ENCODE measurements at places on chromosomes 7 and 10.

GRCh38 chr10:51397695-51398094, 301.7 kb downstream of the CSTF2T start:
- peak; percentile 82 for DNase-seq

DNA sequence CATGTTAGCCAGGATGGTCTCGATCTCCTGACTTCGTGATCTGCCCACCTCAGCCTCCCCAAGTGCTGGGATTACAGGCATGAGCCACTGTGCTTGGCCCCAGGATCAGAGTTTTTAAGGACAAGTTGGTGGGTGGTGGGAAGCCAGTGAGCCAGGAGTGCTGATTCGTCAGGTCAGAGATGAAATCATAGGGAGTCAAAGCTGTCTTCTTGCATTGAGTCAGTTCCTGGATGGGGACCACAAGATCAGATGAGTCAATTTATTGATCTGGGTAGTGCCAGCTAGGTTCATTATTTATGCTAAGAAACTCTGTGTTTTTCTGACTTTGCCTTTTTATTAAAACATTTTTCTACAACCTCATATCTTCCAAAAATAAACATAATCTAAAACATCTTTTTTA, 423.8 kb downstream of the ARL4A start:
- no peak for DNase-seq

DNA sequence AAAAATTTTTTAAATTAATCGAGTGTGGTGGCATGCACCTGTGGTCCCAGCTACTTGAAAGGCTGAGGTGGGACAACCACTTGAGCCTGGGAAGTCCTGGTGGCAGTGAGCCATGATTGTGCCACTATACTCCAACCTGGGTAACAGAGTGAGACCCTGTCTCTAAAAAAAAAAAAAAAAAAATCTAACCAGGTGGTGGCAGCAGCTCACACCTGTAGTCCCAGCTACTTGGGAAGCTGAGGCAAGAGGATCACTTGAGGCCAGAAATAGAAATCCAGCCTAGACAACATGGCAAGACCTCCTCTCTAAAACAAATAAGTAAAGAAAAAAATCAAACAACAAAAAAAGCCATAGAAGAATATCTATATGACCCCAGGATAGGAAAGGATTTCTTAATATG, 3.6 kb upstream of the MYOF start:
- no peak for DNase-seq

DNA sequence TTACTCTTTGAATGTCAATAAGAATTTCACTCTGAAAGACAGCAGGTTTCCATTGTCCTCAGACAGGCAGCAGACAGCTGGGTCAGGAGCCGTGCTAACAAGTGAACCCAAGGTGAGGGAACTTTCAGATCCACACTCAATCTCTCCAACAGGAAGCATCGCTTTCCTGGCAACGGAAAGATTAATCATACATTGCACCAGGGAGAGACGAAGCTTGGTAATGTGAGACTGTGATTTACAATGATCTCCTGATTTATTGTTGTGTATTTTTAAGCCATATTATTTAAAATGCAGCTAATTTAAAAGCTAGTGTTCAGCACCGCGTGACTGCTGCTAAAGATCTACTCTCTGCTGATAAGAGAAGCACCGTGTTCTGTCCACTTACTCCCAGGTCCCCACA, 17.5 kb upstream of the NOM1 start:
- peak; percentile 65 for DNase-seq

DNA sequence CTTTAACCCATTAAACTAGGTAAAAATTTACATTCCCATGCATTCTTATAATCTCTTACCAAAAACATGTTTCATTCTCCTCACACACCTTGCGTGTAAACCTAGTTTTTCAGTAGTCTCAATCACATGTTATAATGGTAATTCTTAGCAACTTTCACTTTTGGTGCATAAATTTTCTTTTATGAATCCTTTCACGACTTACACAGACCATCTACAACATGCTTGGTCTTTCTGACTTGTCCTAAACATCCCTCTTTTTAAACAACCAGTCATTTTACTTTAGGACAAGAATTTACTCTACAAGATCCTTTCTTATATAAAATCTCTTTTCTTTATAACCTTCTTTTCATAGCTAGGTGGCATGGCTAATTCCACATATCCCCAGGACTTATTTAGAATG, 25.8 kb downstream of the FBXL13 start:
- DNase-seq: no peak

DNA sequence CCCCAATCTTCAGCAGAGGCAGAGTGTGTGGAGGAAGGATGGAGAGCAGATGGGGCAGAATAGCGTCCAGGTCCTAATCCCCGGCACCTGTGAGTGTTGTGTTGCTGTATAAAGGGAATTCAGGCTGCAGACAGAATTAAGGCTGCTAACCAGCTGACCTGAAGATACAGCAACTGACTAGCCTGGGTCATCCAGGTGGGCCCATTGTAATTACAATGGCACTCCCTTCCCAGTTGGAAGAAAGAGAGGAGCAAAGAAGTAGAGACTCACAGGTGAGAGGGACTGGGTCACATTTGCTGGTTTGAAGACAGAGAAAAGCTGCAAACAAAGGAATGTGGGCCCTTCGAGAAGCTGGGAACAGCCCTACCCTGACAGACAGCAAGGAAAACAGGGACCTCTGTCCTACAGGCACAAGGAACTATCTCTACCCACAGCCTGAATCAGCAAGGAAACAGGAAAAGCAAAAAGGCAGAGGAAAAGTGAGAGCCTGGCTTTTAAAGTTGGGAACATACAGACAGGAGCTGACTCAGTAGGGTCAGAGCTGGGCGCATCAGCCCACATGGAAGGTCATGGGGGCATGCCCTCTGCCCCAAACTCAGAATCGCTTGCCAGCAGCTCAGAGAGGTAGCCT, 11.6 kb upstream of the TMEM72 start:
- no peak for DNase-seq

GRCh38 chr7:7428806-7429205, 106.9 kb downstream of the COL28A1 start:
- DNase-seq: peak; percentile 16

GRCh38 chr10:19577807-19578206, 238.4 kb upstream of the PLXDC2 start:
- no peak for DNase-seq

DNA sequence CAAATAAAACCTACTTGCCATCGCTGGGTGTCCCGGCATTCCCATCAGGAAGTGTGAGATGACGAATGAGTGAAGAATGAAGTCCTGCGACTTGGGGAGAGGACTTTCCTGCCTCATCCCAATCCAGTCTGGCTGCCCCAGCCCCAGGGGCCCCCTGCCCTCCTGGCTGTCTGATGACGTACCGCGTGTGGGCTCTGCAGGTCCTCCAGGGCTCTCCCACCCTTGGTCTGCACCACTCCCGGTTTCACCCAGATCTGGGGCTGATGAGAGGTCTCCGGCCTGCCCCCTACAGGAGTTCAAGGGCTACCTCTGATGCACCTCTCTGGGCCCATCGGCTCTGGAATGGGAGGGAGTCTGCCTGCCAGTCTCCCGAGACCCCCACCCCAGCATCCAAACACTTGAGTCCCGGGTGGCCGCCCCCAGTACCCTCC, 9.8 kb downstream of the ATP6V1F start:
- DNase-seq: no peak

GRCh38 chr7:134388336-134389019, 70.4 kb downstream of the AKR1B1 start:
- no peak for DNase-seq

- DNase-seq: peak; percentile 77
Measured at GRCh38 chr10:61733358-61733940, 70.7 kb downstream of the CABCOCO1 start.

DNA sequence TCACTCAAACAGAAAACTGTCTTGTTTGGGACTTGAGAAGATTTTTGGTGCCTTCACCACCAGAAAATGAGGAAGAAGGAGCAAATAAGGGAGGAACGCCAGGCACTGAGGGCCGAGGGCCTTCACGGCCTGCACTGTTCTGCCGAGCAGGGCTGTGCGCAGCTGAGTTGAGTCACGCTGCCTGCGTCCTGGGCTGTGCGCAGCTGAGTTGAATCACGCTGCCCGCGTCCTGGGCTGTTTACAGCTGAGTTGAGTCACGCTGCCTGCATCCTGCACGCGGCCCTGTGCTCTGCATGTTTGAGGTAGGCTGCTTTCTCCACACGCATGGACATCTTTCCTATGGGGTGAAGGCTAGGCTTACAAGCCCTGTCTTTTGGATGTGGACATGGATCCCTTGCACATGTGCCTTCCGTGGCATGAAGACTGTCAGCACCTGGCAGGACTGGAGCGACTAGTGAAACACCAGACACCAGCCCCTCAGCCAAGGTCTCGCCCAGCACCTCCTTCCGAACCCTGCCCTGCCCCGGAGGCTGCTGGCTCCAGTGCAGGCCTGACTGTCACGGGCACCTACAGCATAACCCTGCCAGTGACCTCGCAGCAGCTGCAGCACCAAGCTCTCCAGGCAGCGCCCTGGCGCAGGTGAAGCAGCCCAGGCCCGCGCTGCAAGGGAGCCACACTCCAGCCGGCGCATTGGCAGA, 96.7 kb downstream of the HTR5A start:
- peak; percentile 92 for DNase-seq

GRCh38 chr7:113775401-113775800, 143.4 kb downstream of the PPP1R3A start:
- DNase-seq: no peak

DNA sequence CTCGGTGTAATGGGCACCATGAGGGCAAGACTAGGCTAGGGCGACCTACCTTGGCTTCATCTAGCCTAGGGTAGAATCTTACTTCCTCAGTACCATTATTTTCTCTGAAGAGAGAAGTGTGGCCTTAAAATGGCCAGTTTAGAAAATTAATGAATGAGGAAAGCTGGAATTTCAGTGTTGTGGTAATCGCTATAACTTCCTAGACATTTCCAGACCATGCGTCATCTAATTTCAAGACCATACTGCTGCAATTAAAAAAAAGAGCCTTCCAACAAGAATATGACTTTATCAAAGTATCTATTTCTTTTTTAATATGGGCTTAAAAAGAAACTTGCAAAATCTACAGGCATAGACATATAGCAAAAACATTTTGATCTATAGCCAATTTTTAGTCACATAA, 68.5 kb downstream of the CPVL start:
- no peak for DNase-seq

DNA sequence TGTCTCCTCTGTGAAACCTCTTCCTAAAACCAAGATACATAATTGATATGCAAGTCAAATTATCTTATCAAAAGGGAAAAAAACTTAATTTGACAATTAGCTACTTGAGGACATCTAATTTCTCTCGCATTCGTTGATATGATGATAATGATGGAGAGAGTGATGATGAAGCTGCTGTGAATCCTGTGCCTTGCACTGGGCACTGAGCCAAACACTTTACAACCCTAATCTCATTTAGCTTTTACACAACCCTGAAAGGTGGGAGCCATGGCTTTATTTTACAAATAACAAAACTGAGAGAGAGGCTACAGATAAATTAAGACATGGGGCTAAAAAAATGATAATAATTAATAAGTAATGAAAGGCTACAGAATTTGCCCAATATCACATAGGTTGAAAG, 176.0 kb downstream of the NOC3L start:
- no peak for DNase-seq

GRCh38 chr10:91380873-91381256, 29.3 kb upstream of the HECTD2 start:
- no peak for DNase-seq

DNA sequence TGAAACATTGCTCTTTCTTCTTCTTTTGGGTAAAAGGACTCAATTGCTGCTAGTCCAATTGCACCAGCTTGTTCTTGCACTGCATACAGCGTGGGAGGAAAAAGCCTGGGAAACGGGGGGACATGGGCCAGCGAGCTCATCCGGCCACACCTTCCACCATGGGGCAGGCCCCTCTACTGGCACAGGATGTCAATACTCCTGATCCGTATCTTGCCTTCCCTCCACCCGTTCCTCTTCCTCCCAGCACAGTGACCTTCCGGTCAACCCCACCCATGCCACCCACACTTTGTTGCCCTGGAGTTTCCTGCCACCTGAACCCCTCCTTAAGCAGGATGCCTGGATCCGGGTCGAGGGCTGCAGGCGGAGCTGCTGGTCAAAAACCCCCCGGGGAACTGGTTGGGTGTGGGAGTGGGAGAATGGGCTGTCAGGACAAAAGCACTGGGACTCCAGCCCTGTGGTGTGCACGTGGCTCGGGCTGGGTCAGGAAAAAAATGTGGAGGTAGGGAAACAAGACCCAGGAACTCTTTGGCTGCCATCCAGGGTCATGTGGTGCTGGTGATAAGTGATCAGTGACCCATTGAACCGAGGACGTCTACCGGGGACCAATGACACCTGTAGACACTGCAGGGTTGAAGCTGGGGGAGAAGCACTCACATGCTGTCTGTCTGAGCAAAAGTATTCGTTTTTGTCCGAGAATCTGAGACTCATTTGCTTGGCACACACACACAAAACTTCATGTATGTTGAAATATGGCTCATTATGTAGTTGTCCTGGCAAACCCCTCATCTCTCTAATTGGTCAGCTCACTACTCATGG, 8.1 kb downstream of the IL2RA start:
- no peak for DNase-seq

DNA sequence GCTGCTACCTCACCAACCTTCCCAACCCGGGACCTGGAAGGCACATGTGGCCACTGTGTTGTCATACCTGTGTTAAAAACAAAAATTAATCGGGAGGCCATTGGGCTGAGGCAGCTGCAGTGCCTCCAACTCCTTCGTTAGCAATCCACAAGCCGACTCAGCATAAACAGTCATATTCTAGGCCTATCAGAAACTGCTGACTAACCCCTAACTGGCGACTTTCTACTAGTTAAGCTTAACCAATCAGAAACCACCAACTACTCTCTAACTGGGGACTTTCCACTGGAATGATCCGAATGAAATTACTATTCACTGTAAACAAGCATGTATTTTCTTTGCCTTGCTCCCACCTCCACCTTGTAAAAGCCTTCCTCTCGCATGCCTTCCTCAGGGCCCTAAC, 14.1 kb upstream of the TMEM72 start:
- no peak for DNase-seq

GRCh38 chr10:103232131-103232673, 13.5 kb upstream of the RPEL1 start:
- no peak for DNase-seq

- peak; percentile 71 for DNase-seq
Measured at GRCh38 chr10:101986624-101986971, 69.4 kb downstream of the ARMH3 start.

- peak; percentile 41 for DNase-seq
Measured at GRCh38 chr7:5450549-5451327, 27.1 kb upstream of the TNRC18 start.

DNA sequence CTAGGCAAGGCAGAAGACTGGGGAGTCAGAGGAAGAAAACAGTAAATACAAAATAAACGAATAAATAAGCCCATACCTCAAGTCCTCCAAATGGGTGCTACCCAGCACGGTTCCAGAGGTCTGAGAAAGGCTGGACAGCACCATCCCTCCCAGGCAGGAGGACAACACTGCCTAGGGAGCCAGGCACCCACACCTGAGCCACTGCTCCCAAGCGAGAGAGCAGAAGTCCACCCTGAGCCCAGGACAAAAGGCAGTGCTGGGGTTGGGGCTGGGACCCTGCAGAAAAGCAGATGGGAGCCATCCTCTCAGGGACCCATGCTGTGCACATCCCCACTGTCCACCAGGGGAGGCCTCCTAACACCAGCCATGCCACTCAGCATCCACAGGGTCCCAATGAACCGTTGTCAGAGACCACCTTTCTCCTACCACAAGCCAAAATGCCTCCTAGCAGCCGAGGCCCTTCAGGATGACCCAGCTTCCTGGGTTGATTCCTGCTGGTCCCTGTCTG, 16.2 kb downstream of the GFRA1 start:
- DNase-seq: no peak

All from fibroblast of pulmonary artery (primary cell).